ENCODE measurements at places on chromosomes 3 and 15.

GRCh38 chr3:126287536-126288241 lies 69.5 kb downstream of the KLF15 start:
- peak; percentile 95 for DNase-seq

DNA sequence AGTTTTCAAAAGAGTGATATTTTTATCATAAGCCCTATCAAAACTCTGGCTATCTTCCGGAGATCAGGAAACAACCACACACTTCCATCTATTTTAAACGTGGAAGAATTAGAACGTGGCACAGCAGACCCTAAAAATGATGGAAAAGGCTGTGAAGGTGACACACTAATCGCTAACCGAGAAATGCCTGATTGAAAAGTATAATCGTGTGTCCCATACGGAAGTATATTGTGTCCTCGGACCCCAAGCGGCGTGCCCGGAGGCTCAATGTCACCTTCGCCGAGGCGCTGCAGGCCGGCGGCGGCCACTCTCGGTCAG lies 642 bp downstream of the COX5A start:
- DNase-seq, result no peak

DNA sequence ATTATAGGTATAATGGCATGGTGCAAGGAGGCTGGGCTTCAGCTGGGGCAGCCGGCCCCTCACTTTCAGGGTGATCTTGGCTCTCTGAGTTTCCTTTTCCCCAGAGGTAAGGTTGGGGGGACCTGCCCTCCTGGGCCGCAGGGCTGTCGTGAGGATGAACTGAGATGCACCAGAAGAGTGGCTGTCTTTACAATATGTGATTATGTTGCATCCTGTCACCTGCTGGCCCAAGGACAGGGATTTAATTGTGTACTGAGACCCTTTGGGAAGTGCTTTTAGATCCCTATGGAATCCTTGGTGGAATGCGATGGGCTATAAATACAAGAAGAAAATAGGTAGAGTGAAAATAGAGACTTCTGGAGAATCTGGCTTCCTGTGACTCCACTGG lies 22.1 kb downstream of the ANAPC13 start:
- no peak for DNase-seq

GRCh38 chr15:65029736-65030208 lies 333 bp upstream of the MTFMT start:
- DNase-seq, result no peak

- no peak for DNase-seq
Measured at GRCh38 chr3:69890691-69891090, 108.8 kb upstream of the SAMMSON start.

DNA sequence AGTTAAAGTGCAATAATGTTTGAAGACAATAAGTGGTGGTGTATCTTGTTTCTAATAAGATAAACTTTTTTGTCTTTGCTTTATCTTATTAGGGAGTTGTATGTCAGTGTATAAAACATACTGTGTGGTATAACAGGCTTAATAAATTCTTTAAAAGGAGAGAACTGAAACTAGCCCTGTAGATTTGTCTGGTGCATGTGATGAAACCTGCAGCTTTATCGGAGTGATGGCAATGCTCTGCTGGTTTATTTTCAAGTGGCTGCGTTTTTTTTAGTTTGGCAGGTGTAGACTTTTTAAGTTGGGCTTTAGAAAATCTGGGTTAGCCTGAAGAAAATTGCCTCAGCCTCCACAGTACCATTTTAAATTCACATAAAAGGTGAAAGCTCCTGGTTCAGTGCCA lies 2.7 kb downstream of the RPL15 start:
- DNase-seq, result no peak

All from osteoblast (primary cell).